ENCODE measurements at places on chromosomes 4 and X.

DNA sequence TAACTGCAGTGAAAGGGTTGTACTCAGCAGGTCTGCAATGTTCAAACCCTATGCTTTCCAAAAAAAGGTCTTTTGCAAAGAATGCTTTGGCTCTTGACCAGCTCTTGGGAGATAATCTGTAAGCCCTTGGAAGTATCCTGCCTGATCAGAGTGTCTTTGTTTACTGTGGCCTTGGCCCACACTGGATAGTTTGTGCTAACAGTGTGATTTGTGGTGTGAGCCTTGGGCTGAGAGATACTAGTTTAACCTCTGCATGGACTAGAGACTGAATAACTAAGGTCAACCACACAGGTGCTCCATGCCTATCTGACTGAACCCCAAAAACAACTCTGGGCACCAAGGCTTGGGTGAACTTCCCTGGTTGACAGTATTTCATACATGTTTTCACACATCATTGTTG lies 3.6 kb upstream of the MAGED1 start:
- no peaks in the 10 kb centered on the region for H3K4me1 ChIP-seq
- no peak for DNase-seq
- H3K27me3 ChIP-seq: no peaks in the 10 kb centered on the region
- H3K36me3 ChIP-seq: no peaks in the 10 kb centered on the region
- H3K4me3 ChIP-seq: no peak overlapping the region

DNA sequence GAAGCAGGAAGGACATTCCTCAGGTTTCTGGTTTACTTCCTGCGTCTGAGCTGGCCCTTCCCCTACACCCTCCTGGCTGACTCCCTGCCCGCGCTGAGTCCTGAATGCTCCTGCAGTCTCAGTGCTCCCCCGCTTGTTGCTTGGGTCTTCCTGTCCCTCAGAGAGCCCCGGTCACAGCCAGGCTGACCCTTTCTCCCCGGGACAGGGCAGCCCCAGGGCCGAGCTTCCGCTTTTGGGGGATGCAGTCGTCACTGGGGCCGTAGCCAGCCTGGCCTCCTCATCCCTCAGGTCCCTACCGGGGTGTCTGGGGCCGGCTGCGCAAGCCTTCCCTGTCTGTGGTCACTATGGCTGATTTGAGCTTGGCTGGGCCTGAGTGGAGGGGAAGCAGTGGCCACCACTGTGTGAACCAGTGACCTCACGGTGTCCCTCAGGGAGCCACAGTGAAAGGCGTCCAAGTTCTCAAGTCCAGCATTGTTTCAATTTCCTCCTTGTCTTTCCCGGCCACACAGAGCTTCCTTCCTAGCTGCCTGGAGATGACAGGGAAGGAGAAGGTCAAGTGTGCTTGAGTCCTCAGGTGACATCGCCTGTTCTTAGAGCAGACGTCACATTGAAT lies 34.1 kb upstream of the ASMTL start:
- no peaks in the 10 kb centered on the region for H3K36me3 ChIP-seq
- no peak for DNase-seq
- H3K4me3 ChIP-seq: no peak overlapping the region
- H3K4me1 ChIP-seq: no peaks in the 10 kb centered on the region
- H3K27ac ChIP-seq: no peak overlapping the region
- no peaks in the 10 kb centered on the region for H3K27me3 ChIP-seq

DNA sequence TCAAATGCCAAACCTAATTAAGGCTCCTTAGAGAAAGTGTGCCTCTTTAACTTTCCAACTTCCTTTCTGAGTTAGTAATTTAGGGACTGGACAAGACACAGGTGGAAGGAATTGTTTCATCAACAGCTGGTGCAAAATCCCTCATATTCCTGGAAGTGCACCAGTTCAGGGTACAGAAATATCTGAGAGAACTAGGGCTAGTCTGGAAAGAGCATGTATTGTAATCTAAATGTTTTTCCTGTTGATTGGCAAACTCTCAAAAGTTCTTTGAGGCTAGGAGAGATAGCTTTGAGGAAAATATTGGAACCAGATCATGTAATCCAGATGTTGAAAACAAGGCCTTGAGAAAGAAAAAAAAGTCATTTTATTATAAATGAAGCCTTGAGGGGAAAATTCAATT lies 98.1 kb upstream of the C1GALT1C1 start:
- no peak overlapping the region for H3K4me3 ChIP-seq
- H3K4me1 ChIP-seq: no peaks in the 10 kb centered on the region
- H3K36me3 ChIP-seq: no peaks in the 10 kb centered on the region
- H3K27ac ChIP-seq: no peak overlapping the region

- H3K36me3 ChIP-seq: no peaks in the 10 kb centered on the region
- no peak for DNase-seq
- H3K27me3 ChIP-seq: no peaks in the 10 kb centered on the region
- H3K4me1 ChIP-seq: no peaks in the 10 kb centered on the region
Measured at GRCh38 chr4:78638337-78639172, 87.0 kb downstream of the ANXA3 start.

GRCh38 chr4:7414736-7415510 lies 19.8 kb downstream of the PSAPL1 start:
- DNase-seq: no peak
- no peaks in the 10 kb centered on the region for H3K4me1 ChIP-seq
- no peaks in the 10 kb centered on the region for H3K36me3 ChIP-seq
